Mesenteric fat pad (tissue), 1 donor: ENCODE measurements at places on chromosomes 13 and 19.

- no peak for DNase-seq
These were observed 37.6 kb upstream of the SHKBP1 start for GRCh38 chr19:40539070-40539469.

DNA sequence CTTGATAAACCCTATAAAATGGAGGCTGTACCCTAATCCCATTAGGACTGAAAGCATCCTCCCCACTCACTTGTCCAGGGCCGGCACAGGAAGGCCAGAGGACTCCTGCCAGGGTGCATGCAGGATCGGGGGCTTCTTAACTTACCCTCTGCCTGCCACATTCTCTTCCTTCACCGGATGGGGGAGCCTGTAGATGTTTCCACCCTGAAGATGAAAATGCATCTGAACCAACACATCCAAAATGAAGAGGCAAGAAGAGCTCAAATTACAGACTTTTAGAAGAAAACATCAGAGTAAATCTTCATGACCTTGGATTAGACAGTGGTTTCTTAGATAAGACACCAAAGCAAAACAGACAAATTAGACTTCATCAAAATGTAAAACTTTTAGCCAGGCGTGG, 25.9 kb upstream of the NAPA start:
- no peak for DNase-seq

DNA sequence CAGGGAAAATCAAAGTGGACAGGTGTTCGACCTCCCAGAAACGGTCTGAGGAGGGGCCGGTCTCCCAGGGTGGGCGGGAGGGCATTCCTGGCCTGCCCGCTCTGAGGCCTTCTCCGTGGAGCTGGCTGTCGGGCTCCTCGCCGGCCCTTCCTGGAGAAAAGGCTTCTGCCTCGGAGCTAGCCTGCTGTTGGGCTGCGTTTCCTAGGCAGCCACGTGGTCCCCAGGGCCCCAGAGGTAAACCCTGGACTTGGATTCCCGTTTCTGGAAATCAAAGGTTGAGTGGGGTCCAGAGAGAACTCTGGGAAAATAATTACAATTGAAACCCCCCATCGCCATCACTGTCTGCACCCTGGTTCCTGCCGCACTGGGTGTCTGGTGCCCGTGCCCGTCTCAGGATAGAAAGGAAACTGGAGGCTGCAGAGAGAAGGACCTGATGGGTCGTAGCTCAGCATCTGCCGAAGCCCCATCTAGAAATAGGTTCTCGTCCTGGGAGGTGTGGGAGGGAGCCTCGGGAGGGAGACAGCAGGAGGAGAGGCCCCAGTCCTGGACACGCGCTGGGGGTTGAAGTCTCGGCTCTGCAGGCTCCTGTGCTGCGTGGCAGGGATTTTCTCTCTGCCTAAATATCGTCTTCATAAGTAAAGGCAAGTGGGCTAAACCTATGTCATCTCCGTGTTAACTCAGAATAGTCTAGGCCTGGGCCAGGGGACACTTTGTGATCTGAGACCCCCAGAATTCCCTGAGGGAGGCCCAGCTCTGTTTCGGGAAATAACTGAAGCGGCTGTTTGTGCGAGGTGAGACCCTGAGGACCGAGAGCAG, 7.7 kb upstream of the PROZ start:
- no peak for DNase-seq

- DNase-seq: no peak
These were observed 8.8 kb downstream of the TPT1 start for GRCh38 chr13:45332036-45332830.

GRCh38 chr19:18833141-18833476, 1.4 kb downstream of the UPF1 start:
- no peak for DNase-seq

DNA sequence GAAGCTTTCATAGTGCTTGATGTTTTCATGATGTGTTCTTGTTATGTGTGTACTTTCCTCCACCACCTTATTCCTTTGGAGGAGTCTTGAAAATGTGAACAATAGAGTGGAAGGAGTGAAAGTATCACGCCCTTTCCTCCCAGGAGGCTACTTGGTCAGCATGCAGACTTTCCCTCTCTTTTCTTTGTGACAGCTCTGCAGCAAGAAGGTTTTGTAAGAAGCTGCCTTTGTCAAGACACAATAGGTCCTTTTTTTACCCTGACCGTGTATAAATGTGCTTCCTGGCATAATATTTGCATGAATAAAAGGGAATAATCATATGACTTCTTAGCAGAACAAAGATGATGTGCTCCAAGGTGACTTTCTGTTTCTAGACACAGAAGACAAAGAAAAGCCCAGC, 882.6 kb upstream of the SLITRK5 start:
- no peak for DNase-seq

DNA sequence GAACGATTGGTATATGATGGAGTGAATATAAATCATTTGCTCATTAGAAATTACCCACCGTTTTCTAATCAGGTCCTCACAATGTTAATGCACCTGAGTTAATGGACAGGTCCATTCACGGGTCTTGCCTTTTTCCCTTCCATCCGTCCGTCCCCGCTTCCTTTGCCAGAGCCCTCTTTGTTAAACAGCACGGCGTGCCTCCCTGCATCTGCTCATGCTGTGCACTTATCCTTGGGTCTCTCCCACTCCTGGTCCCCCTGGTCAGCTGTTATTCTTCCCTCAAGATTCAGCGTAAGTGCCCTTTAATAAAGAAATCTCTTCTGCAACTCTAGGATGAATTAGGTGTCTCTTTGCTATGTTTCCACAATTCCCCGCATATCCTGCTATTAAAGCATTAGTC, 324.5 kb downstream of the DNAJC15 start:
- DNase-seq: no peak

GRCh38 chr19:19280561-19280960, 7.5 kb upstream of the TM6SF2 start:
- no peak for DNase-seq

GRCh38 chr19:13978351-13979243, 26.3 kb downstream of the DCAF15 start:
- DNase-seq: no peak

- DNase-seq: no peak
These were observed 1.7 kb downstream of the LRP3 start for GRCh38 chr19:33195645-33196347.

DNA sequence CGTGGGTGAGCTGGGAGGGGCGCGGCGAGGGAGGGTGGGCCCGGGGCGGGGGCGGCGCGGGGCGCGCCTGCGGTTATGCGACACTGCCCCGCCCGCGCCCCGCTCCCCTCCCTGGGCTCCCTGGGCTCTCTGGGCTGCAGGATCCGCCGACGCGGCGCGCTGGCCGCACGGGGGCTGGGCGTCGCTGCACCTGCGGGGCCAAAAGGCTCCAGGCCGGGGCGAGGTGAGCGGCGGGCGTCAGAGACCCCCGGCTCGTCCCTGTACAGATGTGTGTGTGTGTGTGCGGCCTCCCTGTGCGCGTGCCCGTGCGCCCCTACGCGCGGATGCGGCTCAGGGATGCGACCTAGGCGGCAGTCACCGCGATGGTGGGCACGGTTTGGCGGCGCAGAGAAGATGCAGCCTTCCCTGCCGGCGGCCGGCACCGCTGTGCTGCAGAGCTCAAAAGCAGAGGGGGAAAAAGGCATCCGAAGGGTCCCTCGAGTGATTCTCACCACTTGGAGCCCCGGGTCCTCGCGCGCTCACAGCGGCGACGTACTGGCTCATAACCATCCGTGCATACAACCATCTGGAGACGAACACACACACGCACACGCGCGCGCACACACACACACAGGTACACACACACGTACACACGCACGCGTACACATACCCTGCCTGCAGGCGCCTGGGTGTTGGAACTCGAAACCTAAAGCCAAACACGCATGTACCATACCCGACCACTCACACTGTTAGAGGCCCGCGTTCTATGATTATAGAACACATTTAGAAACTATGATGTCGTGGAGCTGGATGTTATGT, 709 bp downstream of the ATP8A2 start:
- no peak for DNase-seq

- no peak for DNase-seq
These were observed 14.2 kb downstream of the FBXO46 start for GRCh38 chr19:45716359-45717130.

- DNase-seq: no peak
These were observed 7.2 kb downstream of the CIC start for GRCh38 chr19:42276284-42276683.

DNA sequence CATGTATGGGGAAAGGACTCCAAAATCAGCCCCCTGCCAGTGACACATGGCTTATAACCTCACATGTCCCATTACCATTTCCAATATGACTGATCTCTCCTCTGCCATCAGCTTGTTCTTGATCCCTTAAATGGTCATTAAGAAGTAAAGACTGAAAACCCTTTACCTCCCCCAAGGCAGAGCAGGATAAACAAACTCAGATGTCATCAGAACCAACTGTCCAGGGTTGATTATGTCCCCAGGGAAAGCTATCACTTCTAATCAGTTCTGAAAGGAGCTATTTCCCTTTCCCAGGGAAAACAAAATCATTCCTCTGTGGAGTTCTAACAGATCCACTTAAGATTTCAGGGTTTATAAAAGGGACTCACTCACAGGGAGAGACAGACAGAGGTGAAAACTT, 350.9 kb downstream of the SUCLA2 start:
- DNase-seq: no peak

- DNase-seq: no peak
These were observed 202.8 kb upstream of the IRS2 start for GRCh38 chr13:109989155-109989554.

DNA sequence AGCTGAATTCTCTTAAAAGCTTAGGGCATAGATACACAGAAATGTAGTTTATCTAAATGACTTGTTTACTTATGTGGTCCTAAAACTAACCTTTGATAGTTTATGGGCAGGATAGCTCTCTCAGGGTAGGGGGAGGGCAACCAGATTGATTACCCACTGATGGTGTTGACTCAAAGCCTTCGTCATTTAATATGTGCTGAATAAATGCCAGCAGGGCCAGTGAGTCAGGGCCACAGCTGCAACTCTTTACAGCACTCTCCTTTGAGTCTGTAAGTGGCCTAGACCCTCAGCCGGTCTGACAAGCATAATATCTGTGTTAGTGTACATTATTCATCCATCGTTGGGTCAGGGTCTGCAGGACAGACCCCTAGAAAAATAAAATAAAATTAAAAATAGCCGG, 128.5 kb downstream of the ZNF675 start:
- no peak for DNase-seq

- no peak for DNase-seq
These were observed 695.3 kb downstream of the DIAPH3 start for GRCh38 chr13:59468396-59468795.

DNA sequence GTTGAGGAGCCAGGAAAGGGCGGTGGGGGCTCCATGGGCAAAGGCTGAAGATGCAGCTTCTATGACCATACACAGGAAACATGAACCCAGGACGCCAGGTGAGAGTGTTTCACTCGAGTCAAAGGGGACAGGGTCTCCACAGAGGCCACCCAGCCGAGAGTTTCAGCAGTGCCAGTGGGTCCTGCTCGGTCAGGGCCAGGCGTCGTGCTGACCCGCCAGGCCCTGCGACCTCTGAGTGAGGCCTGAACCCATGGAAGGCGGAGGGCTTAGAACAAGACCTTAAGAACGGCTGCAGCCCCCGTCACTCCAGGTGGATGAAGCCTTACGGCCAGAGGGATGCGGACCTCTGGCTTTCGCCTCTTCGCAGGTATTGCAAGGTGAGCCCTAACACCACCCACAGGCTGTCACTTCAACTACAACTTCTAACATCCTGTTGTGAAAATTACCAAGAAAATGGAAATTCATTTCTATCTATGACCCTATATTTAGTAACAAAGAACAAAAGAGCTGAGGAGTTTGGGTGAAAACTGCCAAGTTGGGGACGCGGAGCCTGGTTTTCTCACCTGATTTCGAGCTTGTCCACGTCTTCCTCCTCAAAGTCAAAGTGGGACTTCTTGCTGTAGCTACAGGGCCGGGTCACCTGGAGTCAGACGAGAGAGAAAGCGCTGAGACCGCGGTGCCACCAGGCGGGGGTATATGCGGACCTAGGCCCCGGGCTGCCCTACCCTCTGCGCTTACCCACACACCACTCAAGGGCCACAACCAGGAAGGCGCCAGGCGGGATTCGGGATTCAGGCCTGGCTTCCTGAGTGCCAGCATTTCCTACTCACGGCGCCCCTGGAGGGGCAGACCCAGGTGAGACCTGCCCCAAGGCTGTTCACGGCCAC, 50.1 kb upstream of the C13orf46 start:
- no peak for DNase-seq

DNA sequence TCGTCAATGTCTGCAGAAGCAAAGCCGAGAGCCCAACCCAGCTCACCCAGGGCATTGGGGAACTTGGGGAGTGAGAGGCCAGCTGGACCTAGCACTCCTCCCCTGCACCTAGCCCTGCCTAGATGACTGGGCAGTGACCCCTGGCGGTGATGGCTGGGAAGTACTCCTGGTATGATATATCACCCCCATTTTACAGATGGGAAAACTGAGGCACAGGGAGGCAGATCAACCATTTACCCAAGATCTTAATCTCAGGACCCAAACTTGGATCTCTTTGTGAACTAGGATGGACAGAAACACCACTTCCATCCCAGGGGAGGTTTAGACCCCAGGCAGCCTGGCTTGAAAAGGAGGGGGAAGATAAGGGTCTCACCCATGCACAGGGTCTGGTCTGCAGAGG, 43.5 kb downstream of the CCL25 start:
- DNase-seq: no peak

GRCh38 chr19:1089126-1089771, 5.9 kb downstream of the POLR2E start:
- DNase-seq: no peak

DNA sequence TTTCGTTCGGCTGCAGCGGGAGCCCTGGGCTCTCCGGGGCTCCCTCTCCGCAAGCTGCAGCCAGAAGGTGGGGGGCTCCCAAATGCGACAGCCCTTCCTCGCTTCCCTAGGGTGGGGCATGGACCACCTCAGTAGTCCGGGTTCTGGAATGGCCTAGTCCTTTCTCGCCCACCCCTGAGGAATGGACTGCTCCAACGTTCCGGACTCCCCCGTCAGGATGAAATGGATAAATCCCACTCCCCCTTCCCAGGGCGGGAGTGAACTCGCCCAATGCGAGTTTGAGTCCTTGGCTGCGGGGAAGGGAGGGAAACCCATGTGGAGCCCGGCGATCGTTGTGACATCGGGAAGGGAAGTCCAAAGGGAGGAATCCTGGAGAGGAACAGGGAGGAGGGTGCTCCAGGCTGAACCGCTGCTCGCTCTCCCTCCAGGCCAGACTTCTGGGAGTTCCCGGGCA, 5.5 kb downstream of the HRC start:
- DNase-seq: no peak

GRCh38 chr19:4066682-4067395, at the start of gene ZBTB7A:
Gene ZBTB7A (minus strand): TSS chr19:4066899. CDS start chr19:4055232, 11,667 bp downstream.
- DNase-seq: no peak

GRCh38 chr13:75299913-75300862, 181.8 kb downstream of the TBC1D4 start:
- no peak for DNase-seq

DNA sequence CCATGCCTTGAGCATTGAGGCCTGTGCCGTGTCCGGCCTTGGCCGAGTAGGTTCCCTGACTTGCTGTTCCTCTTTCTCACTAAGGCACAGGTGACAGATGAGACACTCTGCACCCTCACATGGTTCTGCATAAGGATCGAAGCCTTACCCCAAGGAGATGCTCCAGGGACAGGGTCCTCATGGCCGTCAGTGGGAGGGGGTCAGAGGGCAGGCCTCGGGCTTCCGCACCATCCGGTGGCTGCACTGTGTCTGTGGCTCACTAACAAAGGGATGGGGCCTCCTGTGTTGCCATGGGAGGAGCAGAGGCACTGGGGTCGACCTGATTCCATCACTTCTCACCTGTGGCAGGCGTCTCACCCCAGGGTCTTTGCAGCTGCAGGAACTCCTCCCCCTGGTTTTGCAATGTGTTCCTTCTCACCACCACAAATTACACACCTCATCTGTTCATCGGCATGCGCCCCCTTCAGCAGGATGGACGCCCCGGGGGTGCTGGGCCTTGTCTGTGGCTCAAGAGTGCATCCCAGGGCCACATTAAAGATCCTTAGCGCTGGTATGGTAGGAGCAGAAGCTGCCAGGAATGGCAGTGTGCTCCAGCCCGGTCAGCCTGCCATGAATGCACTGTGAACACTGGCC, 113.3 kb upstream of the SOX1 start:
- DNase-seq: peak; percentile 57
